T follicular helper cell (primary cell): ENCODE measurements at places on chromosomes 5 and 9.

DNA sequence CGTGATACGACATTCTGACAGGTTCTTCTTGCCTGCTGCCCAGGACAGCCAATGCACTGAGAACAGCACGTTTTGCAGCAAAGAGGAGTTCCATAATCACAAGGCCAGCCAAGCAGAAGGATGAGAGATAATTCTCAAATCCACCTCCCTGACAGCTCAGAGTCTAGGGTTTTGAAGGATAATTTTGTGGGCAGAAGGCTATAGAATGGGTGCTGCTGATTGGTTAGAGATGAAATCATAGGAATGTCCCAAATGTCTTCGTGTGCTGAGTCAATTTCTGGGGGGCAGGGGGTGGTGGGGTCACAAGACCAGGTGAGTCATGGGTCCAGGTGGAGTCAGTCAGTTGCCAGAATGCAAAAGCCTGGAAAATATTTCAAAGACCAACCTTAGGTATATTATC is 175.5 kb upstream of the SLC30A5 start:
- DNase-seq = no peak

GRCh38 chr5:31901807-31902530 is 263.0 kb downstream of the PDZD2 start:
- DNase-seq = no peak

DNA sequence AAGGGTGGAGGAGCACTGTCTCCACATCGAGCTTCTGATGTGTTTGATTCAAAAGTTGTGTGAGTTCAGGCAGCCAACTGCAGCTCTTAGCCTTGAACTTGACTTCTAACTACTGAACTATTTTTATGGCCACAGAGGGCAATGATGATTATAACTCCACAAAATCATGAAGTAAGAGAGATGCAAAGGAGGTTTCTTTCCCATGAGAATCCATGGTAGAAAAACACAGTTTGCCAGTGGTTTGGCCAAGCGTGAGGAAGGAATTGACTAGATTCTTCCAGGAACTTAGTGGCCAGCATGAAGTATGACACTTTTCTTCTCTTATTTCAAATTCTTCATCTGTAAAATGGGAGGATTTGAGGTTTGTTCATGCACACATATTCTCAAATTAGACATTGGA is 43.2 kb downstream of the PAPPA start:
- no peak for DNase-seq

- DNase-seq = no peak
These were observed 529.1 kb upstream of the SEMA6A start for GRCh38 chr5:117103703-117104102.

DNA sequence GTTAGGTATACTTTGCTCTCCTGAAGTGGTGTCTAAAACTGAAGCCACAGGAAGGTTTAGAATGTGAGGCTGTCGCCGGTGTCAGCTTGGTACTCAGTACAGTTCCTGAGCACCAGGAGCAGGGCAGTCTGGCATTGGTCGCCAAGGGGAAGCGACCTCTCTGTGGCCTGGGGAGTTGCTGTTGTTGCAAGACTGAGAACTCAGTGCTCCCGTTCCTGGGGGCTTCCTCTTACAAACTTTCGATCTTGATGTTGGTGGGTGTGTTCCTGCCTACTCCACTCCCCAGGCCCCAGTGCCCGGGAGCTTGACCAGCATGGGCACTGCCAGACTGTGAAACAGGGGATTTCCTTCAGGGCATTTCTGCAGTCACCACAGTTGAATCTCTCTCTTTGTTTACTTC is 52.4 kb upstream of the PPARGC1B start:
- no peak for DNase-seq

GRCh38 chr5:62046191-62046590 is 259.8 kb upstream of the KIF2A start:
- no peak for DNase-seq

GRCh38 chr5:40774623-40775022 is 18.9 kb upstream of the TTC33 start:
- DNase-seq = no peak

DNA sequence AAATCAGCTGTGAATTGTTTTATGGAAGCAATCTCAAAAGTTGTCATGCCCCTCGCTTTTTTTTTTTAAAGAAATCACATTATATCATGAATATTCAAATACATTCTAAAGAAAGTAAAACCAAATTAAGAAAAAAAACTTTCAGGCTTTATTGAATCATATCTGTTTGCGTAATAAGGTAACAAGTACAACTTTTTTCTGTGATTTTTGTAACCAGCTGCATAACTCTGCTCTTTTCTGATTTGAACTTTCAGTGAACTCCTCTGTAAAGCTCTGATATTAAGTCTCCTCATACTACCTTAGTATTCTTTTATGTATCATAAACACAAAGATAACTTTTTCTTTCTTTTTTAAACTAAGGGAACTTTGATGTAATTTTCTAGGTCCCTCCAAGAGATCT is 65.3 kb downstream of the CWC27 start:
- no peak for DNase-seq
